ENCODE measurements at places on chromosomes 11 and 22.

- no peak for DNase-seq
Observed at GRCh38 chr11:102139081-102139498, 28.8 kb downstream of the YAP1 start.

DNA sequence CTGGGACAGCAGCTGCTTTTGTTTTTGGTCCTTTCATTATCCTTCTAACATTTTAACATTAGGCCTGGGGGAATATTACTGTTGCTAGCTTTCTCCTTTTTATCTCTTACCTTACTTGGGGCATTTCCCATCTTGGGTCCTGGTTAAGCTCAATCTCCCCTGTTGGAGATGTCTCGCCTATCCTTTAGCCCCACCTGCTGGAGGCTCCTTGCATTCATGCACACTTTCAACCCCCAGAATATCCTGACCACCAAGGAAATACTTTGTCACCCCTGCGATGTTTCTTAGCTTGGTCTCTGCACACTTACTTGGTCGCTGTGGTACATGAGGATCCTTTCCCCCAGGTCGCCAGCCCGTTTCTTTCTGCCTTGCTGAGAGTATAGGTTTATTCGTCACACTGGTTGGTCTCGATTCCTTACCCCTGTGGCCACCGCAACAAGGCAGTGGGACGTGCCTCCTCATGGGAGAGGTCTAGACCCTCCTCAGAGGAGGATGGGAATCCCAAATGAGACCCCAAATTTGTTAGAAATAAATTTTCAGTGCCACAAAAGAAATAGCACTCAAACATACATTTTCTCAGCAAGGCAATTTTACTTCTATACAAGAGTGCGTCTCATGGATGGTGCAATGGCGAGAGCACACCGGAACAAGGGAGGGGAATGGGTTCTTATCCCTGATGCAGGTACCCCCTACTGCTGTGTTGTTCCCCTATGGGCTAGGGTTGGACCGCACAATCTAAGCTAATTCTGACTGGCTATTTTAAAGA, 5.4 kb upstream of the TXN2 start:
- DNase-seq: peak; percentile 74

- no peak for DNase-seq
Observed at GRCh38 chr11:105829084-105829483, 193.0 kb downstream of the MSANTD4 start.

- DNase-seq: no peak
Observed at GRCh38 chr11:61173456-61173855, 12.2 kb upstream of the VPS37C start.

GRCh38 chr11:69232821-69233743, 60.9 kb upstream of the MYEOV start:
- DNase-seq: no peak

DNA sequence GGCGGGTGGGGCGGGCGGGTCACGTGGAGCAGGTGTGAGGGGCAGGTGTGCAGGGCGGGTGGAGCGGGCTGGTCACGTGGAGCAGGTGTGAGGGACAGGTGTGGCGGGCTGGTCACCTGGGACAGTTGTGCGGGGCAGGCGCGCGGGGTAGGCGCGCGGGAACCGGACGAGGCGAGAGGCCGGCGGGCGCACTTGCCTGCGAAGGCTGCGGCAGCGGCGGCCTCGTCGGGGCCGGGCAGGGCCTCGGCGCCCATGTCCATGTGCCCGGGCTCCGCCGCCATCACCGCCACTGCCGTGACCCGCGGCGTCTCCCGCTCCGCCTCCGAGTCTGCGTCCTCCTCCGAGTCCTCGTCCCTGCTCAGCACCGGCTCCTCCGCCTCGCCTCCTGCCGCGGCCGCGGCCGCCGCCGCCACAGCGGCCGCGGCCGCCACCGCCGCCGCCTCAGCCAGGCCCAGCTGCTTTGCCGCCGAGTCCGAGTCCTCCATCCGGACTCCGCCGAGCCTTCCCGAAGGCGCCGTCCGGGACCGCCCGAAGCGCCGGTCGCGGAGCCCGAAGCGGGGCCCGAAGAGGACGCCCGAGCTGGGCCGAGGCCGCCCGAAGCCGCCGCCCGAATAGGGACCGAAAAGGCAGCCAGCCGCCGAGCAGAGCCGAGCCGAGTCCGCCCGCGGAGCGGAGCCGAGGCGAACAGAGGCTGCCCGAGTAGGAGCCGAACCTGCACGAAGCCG, at the start of gene DEAF1:
DEAF1 (minus strand) TSS at position 660 of the 725 bp plus-strand sequence; CDS start at position 485, 175 bp downstream.
- peak; percentile 98 for DNase-seq

DNA sequence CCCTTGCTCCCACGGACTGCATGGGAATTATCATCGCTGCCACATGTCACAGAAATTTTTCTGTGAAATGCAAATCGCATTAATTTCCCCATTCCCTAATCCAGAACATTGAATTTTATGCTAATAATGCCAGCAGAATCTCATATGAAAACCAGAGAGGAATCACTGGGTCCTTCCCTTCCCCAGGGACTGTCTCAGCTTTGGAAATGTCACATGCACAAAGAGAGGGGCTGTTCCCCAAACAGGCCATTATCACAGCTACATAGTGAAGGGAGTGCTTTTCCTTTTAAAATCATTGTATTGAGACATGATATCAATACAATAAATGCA, 954.5 kb downstream of the BRD1 start:
- no peak for DNase-seq

DNA sequence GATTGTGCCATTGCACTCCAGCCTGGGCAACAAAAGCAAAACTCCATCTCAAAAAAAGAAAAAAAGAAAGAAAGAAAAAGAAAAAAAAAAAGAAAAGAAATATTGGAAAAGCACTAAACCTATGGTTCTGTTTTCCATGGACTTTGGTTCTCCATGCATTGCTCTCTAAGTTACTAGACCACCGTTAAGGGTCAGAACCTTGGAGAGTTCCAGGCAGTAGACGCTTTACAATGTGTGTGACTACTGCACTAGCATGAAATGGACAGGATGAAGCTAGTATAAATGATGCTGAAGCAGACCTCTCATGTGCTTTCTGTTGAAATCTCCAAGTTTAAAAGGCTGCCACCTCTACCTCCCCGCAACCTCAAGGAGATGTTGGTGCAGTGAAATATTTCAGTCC, 63.5 kb downstream of the SIK2 start:
- no peak for DNase-seq

DNA sequence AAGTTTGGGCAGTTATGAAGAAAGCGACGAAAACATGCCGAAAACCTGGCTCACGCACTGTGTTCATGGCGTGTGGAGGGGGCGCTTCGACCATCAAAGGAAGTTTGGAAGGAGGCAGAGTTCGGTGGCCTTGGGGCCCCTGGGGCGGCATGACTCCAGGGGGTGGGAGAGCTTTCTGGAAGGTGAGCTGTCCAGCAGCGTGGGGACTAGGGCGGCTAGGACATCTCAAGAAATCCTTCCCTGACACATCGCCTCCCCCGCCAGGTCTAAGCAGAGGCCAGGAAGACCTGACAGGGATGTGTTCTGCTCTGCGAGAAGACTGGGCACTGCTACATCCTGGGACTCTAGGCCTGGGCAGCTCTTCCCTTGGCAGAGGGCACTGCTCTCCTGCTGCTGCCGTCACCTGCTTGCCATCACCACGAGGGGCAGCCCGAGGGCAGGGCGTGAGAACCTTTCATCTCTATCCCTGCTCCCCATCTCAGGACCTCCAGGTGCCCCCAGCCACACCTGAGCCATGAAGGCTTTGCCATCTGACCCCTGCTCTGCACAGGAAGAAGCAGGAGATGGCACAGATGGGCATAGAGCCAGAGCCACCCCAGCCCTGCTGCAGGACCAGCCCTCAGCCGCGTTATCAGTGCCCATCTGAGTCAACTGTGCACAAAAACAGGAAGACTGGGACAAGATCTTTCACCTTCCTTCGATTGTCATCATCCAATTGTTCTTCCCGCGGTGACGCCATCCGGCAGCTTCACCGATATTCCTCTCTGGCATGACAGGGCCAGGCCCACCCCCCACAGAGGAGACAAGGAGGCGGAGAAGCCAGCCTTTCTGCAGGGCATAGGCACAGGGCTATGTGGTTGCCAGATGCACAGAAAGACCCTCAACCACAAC, 12.7 kb downstream of the LINC01488 start:
- no peak for DNase-seq

- DNase-seq: no peak
Observed at GRCh38 chr11:17978553-17979287, 34.1 kb downstream of the SERGEF start.

DNA sequence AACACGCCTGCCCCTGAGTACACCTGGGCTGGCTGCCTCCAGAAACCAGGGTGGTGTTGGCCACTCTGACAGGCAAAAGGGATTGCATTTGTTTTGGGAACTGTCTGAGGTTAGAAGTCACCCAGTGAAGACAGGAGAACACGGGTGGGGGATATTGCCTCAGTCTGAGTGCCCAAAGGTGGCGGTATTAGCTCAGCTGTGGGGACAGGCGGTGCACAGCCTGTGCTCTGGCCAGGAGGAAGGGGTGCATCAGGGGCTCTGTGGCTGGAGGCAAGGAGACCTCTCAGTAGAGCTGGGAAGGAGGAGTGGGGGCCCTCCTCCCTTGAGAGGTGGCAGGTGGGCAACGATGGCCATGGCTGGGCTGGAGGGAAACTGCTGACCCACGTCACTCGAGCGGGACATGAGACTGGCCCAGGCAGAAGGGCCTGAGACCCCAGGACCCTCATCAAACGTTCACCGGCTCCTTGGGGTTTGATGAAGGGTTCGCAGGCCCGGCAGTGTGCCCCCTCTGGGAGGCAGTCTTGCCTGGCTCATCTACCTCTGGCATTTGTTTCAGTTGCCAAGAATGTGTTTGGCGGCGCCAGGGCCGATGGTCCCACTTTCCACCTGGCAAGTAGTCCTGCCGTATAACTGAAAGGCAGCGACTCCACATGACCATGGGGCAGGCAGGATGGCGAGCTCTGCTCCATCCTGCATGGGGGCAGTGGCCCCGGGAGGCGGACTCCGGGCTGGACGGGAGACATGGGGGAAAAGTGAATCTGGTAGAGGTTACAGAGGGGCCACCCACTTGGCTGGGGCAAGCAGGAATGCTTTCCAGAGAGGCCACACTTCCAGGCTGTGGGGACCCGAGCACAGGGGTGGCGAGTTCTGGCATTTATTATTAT, 52.8 kb upstream of the SMIM38 start:
- DNase-seq: no peak

DNA sequence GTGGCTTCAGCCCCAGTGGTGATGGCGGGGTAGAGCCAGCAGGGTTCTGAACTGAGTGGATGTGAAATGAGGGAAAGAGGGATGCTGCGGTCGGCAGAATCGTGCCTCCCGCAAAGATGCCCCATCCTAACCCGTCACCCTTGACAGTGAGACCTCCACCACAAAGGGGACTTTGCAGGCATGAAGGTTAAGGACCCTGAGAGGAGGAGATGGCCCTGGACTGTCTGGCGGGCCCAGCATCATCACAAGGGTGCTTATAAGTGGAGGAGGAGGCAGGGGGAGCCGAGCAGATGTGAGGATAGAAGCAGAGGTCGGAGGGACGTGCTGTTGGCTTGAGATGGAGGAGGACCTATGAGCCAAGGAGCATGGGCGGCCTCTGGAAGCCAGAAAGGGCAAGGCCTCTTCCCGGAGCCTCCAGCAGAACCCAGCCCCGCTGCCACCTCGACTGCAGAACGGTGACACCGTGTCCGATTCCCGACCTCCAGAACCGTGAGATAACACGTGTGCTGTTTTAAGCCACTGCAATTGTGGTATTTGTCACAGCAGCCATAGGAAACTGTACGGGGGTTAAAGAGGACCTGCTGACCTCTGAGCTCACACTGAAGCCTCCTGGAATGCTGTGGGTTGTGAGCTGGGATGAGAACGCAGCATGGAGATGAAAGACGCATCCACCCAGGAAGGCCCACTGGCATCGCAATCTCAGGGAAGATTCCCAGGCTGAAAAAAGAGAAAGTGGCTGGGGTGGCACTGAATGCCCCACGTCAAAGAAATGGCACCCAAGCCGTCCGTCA, 10.9 kb downstream of the LINC01488 start:
- no peak for DNase-seq

DNA sequence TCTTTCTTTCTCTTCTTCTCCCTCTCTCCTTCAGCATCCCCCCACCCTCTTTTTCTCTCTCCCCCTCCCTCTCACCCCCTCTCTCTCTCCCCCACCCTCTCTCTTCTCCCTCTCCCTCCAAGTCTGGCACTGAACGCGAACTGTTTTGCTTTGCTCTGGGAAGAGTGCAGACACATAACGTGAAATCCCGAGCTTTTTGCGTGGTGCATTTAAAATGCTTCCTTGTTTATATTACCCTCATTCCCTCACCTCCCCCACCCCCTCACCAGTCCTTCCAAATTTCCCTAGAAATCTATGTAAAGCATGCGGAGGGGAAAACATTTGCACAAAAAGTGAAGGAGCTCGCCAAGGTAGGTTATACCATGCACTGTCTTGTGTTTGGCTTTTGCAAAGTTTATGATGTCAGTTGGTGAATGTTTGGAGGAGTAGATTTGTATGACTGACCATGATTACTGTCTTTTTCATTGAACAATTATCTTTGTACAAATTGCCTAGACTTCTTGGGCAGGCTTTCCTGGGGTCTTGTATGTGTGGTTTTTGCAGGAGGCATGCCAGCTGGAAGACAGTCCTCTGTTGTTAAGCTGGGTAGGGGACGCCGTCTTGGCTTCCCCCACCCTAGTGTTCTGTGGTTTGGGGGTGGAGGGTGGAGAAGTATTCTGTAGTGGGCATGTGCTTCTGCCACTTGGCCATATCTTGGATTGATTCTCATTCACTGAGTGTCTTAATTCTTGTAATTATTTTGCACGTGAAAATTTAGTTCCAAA, 123.7 kb upstream of the HSD17B12 start:
- no peak for DNase-seq

DNA sequence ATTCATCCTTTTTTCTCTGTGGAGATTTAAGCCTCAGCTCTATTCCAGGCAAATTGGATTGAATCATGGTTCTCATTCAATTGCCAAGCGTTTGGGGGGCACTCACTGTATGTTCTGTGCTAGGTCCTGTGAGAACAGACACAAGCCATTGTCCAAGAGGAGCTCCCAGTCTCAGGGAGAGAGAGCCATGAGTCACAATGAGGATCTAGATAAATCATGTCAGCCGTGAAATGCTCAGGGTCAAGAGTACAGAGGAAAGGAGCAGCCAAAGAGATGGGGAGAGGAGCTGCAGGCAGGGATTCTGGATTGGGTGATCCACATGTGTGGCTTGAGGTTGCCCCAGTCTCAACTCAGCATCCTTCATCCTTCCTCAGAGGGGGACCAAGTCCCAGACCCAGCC, 93.6 kb downstream of the FEZ1 start:
- no peak for DNase-seq

- no peak for DNase-seq
Observed at GRCh38 chr11:26245046-26245445, 86.9 kb upstream of the ANO3 start.

DNA sequence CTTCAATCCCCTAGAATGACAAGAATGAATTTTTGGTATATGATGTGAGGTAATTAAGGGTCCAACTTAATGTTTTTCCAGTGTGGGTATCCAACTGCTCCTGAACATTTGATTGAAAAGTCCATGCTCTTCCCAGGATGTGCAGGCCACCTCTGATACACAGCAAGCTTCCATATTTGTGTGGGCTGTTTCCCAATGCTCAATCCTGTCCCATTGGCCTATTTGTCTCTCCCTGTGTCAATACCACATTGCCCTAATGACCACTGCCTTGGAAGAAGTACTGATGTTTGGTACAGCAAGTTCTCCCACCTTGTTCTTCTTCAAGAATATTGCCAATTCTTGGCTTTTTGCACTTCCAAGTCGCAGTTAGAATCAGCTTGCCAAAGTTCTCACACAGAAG, 42.9 kb downstream of the KCNQ1OT1 start:
- no peak for DNase-seq

All from activated CD4-positive, alpha-beta T cell treated with anti-CD3 and anti-CD28 coated beads for 4 hours (primary cell).